ENCODE measurements at places on chromosomes 3 and 15. TPM values are rescaled to one million over a fixed set of nuclear protein-coding genes. Genes with fewer than 3 reads are reported as not detected.

GRCh38 chr15:25710184-25710583 lies 152.9 kb downstream of the ATP10A start:
- DNase-seq, result no peak

DNA sequence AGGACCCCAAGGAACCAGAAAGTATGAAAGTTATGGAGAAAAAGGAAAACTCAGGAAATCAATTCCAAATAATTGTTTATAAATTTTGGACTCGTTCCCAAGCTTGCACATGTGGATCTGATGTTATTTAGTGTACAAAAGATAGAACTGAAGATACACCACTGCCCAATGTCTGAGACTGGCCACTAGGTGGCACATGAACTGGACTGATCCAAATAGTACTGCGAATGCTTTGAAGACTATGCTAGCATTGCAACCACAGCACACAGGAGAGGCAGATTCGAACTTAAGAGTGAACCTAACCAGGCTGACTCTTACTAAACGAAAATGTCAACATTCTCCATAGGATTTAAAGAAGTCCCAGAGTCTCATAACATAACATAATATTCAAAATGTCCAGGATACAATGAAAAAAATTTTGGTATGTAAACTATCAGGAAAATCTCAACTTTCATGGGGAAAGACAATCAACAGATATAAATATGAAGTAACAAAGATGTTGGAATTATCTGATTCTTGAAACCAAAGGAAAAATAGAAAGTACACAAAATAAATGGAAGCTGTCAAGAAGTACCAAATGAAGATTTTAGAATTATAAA lies 596.7 kb downstream of the FGF12 start:
- no peak for DNase-seq

GRCh38 chr15:90402767-90403166 lies 14.7 kb downstream of the IQGAP1 start:
- DNase-seq, result no peak

DNA sequence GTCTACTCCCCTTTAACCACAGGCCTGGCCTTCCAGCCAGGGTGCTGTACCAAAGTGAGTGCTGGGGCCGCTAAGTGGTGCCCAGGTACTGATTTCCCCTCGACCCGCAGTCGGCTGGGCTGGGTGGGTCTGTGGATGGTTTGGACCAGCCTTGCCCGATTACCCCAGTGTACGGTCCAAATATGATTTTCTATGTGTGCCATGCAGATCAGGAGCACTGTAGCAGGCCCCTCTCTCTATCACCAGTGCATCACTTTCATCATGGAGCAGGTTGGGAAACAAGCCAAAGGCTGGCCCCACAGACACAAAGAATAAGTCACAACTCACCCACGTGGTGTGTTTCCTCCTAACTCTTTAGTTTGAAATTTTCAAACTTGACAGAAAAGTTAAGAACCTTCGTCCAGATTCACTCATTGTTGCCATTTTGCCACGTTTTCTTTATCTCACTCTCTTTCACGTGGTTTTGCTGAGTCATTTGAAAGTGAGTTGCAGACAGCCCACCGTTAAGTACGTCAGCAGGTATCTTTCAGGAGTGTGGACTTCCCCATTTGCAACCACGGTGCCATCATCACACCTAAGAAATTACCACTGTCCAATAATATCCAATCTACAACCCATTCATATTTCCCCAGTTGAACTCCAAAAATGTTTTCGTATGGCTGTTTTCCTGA lies 37.0 kb downstream of the ZNF710 start:
- no peak for DNase-seq

GRCh38 chr15:101394056-101394630 lies 95.4 kb downstream of the PCSK6 start:
- no peak for DNase-seq

DNA sequence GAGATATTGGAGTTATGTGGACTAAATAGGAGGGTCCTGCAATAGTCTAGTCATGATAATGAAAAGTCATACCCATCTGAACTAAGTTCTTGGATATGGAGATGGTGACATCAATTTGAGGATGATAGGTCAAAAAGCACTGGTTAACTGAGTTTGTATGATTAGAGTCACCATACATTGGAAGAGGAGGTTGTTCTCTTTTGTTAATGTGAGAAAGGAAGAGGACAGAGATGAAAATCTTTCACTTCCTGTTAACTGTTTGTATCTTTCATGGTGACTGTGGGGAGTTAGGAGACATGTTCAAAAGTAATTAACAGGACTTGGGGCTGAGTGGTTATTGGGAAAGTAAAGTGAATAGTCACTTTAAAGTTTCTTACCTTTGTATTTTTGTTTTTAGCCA lies 11.1 kb downstream of the TMEM62 start:
- no peak for DNase-seq

DNA sequence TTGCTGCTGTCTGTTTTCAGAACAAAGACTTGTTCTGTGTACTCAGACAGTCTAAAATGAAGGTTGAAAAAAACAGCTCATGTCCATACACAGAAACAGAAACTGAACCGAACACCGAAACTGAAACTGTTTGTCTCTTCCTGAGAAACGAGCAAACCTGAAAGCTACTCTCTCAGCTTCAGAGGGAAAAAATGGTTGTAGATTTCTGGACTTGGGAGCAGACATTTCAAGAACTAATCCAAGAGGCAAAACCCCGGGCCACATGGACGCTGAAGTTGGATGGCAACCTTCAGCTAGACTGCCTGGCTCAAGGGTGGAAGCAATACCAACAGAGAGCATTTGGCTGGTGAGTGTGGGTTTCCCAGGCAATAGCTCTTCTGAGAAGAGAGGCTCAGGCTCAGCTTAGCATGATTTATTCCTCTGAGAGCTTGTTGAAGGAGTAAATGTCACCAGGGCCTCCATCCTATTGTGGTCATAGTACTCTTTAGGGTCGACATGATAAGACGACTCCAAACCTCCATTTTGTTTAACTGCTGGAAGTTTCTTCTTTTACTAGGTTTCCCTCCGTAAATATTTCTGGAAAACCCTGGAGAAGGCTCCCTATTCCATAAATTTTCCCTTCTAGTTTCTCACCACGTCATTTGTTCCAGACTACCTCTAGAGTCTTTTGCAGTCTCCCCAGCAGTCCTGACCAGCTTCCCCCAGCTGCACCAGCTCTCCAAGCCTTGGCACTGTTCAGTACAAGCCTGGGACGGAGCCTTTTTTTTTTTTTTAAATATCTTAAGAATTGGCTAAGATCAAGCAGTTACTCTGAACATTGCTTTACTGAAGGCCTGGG lies at the start of gene RTP4:
TSS of gene RTP4 (plus strand) at position 135 of the 838 bp plus-strand sequence. CDS start at position 192, 57 bp downstream.
- no peak for DNase-seq

DNA sequence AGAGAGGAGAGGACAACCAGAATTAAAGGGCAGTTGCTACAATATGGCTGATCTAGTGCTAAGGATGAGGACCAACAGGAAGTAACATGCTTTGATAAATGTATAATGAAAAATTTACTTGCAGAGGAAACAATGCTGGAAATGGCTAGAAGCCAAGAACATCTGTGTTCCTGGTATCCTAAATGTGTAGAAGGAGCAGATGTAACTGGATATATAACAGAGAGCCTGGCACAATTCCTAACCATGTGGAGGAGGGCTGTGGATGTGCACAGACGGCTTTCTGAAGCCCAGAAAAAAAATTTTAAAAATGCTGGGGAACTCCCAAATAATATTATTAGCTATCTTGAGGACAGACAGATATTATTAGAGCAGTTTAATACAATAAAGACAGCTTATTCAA lies 159.4 kb upstream of the GBE1 start:
- no peak for DNase-seq

DNA sequence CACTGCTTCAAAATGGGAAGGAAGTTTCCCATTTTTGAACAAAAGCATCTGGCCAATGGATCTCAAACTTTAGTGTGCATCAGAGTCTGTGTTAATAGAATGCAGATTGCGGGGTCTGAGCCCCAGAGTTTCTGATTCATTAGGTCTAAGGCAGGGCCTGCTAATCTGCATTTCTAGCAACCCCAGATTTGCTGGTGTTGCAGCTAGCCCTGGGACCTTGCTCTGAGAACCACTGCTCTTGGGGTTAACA lies 30.7 kb upstream of the USP3 start:
- DNase-seq, result no peak

SLC9C1 gene
- 2.2 TPM for total RNA-seq

TMEM207 gene
- total RNA-seq, result not detected

SH2D7 gene
- not detected for total RNA-seq

ANO10 gene
- 57.3 TPM for total RNA-seq

KBTBD8 gene
- 0.89 TPM for total RNA-seq

ZIC1 gene
- not detected for total RNA-seq

SLC12A1 gene
- total RNA-seq, result not detected

C2CD4A gene
- total RNA-seq, result 0.75 TPM

STRIT1 gene
- total RNA-seq, result not detected

CAMK2N2 gene
- total RNA-seq, result 0.67 TPM
